Nasal cavity respiratory epithelium epithelial cell of viscerocranial mucosa (primary cell): ENCODE measurements at places on chromosomes 1 and 21. TPM values are rescaled to one million over a fixed set of nuclear protein-coding genes. Genes with fewer than 3 reads are reported as not detected.

The PROK1 gene
- total RNA-seq, result not detected in 2 replicates

The S100A7 gene
- 0.64 and 2.1 TPM in 2 replicates for total RNA-seq

The CAMK1G gene
- not detected in 2 replicates for total RNA-seq

The CNR2 gene
- not detected in 2 replicates for total RNA-seq

The FALEC gene
- 0.34 TPM in 1 of 2 replicates, not detected in the other for total RNA-seq

The ST6GALNAC5 gene
- 3.0 and 10.3 TPM in 2 replicates for total RNA-seq

The BRINP3 gene
- not detected in 2 replicates for total RNA-seq
